Inflammatory macrophage treated with lipopolysaccharide for 4 hours (primary cell): ENCODE measurements at places on chromosomes 4 and X.

GRCh38 chr4:24070117-24070516 lies 180.3 kb upstream of the PPARGC1A start:
- DNase-seq = no peak

DNA sequence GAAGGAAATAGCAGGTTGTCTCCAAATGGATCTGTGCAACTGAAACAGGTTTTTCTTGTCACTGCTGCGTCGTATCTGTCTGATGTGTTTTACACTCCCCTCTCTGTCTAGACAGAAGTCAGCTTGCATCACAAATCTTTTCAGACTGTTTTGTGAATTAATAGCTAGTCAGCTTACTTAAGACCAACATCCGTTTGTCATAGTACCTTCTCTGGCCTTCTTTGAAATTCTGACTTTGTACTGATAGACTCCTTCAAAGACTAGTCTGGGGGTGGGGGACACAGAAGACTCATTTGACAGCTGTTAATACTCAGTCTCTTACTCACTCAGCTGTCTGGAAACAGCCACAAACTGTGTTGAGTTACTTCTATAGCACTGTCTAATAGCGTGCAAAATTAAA lies 197.8 kb downstream of the PALLD start:
- no peak for DNase-seq

DNA sequence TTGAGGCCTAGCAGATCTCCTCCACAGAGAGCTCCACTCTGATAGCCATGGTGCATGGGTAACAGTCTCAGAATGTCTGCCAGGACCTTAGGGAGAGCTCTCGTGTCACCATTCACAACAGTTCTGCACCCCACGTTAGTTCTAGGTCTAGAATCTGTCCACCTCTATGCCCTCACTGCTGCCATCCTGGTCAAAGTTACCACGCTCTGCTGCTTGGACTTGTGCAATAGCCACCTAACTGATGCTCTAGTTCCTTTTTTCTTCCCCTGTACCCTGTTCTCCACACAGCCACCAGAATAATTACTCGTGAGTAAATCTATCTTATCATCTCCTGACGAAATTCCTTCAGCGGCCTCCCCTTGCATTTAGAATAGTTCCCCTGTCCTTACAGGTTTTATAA lies 268.8 kb upstream of the GATB start:
- DNase-seq = no peak

GRCh38 chr4:22842360-22843018 lies 149.8 kb downstream of the GBA3 start:
- no peak for DNase-seq

- no peak for DNase-seq
These were observed 157.0 kb upstream of the MAP3K15 start for GRCh38 chrX:19672222-19672812.

GRCh38 chr4:6526156-6526555 lies 48.8 kb upstream of the MAN2B2 start:
- DNase-seq = no peak

DNA sequence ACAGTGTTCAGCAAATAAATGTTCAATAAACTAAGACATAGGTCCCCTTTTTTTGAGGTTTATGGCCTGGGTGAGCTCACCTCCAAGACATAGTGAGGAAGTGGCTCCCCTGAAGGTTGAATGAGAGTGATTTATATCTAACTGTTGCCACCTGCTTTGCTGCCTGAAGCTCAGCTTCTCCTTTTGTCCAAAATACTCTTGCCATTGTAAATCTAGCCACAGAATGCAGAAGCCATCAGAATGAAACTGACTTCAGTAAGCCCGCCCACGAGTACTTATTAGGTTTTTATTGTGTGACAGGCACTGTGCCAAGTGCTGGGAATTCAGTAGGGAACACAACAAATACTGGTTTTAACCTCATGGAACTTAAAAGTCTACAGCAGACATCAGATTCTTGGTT lies 18.0 kb downstream of the SPINK2 start:
- DNase-seq = peak; percentile 88
